Breast epithelium (tissue), 4 donors: ENCODE measurements at places on chromosomes 4 and X.

GRCh38 chrX:24343719-24344118 lies 16.7 kb upstream of the SUPT20HL1 start:
- no peak for DNase-seq

DNA sequence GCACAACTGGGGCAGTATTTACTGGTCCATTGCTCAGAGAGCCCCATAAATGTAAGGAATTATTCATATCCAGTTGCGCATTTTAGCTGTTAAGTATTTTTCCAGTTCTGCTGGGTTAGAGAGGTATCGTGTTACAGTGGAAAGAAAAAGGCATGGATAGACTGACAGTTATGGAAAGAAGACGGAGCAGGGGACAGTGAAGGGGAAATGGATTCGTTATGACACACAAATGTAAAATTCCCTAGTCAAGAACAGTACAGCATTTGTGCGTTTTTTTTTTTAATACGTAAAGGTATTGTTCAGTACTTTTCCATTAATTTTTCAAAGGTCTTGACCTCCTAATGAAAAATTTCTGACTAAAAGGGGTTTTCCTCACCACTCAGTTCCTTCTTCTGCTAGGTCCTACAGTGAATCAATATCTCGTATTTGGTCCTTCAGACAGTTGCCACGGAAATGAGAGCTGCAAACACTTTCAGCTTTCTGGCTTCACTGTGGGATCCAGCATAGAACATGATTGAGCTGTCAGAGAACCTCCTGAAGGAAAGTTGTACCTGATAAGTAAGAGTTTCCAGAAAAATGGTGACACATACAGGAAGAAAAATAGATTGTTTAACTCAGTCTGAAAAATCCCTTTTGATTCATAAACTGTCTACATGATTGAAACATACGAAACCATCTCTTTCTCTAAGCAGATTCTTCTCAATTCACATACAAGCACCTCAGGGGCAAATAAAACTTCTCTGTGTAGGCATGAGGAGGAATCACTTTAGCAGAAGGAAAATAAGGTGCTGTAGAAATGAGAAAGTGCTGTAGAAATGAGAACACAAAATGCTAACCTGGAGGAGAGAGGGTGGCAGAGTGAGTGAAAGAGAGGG lies 21.8 kb upstream of the BBS12 start:
- DNase-seq = no peak

DNA sequence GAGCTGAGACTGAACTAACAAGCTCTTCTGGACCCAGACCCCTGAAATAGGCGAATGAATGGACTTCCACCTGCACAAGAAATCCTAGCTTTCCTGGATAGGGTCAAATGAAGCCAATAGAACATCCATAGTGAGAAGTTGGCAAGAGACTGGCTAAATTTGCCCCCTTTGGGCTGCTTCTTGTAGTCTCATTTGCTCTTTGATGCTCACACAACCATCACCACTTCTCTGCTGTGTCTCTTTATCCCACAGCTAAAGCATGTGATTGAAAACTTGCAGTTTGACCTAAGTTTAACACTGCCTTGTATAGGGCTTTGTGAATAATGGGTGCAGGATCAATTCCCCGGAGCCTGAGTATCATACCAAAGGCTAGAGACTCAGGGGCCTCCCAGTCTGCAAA lies 38.2 kb downstream of the NLGN3 start:
- no peak for DNase-seq

DNA sequence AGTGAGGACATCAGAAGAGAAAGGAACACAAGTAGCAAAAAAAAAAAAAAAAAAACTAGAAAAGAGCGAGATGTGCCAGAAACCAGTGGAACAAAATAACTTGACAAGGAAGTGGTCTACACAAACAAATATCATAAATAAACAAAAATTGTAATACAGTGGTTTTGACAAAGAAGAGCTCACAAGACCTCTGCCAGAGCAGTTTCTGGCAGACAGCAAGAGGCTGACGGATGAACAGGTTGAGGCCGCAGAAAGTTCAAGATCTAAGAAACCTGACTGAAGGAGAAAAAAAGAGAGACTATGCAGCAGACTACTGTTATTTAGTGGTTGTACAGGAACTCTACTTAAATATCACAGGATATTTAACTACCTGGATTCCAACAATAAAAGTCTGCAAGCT lies 66.2 kb downstream of the MAB21L2 start:
- no peak for DNase-seq

DNA sequence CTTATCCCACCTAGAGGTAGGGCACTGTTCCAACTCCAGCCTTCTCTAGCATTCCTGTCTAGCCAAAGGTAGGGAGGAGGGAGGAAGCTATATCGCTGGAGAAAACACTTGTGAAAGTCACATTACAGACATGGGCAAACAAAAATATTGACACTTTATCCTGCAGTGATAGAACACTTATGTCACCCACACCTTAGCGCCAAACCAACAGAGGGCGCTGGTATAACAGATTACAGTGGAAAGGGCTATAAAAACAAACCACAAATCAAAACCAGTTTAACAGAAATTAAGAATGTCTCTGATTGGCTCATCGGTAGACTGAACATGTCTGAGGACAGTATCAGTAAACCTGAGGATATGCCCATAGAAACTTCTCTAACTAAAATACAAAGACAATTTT lies 451.3 kb downstream of the TLL1 start:
- DNase-seq = no peak

GRCh38 chr4:7358100-7358735 lies 76.5 kb downstream of the PSAPL1 start:
- DNase-seq = no peak

DNA sequence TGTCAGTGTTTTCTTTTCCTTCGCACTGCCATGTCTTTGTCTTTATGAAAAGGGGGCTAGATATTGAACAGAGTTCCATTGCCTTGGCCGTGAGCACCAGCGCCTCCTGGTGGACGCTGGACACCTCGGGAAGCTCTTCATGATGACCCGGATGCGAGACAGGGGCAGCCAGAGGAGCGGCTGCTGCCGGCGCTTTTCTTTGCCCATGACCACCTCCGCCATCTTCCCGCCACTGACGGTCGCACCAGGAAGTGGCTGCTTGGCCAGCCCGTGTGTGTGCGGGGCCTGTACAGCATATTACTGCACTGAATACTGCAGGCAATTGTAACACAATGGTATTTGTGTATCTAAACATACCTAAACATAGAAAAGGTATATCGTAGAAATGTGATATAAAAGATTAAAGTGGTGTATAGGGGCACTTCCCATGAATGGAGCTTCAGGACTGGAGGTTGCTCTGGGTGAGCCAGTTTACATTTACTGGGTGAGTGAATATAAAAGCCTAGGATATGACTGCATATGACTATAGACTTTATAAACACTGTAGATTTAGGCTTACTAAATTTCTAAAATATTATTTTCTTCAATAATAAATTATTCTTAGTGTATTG lies 15.8 kb upstream of the GRIA2 start:
- no peak for DNase-seq

GRCh38 chrX:130057209-130057608 lies 53.1 kb downstream of the ELF4 start:
- no peak for DNase-seq

GRCh38 chrX:103823591-103823990 lies 8.5 kb downstream of the RAB9B start:
- DNase-seq = no peak

- no peak for DNase-seq
These were observed 13.6 kb downstream of the TNIP3 start for GRCh38 chr4:121150486-121150885.
